ENCODE measurements at places on chromosomes 1 and 21.

DNA sequence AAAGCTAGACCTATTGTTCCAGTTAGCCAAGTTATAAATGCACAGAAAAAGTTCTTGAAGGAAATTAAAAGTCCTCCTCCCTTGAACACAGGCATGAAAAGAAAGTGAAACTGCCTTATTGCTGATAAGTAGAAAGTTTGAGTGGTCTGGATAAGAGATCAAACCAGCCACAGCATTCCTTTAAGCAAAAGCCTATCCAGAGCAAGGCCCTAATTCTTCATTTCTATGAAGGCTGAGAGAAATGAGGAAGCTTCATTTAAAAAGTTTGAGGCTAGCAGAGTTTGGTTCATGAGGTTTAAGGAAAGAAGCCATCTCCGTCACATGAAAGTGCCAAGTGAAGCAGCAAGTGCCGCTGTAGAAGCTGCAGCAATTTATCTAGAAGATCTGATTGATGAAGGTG, 2.7 kb upstream of the SSX2IP start:
- no peak for DNase-seq

DNA sequence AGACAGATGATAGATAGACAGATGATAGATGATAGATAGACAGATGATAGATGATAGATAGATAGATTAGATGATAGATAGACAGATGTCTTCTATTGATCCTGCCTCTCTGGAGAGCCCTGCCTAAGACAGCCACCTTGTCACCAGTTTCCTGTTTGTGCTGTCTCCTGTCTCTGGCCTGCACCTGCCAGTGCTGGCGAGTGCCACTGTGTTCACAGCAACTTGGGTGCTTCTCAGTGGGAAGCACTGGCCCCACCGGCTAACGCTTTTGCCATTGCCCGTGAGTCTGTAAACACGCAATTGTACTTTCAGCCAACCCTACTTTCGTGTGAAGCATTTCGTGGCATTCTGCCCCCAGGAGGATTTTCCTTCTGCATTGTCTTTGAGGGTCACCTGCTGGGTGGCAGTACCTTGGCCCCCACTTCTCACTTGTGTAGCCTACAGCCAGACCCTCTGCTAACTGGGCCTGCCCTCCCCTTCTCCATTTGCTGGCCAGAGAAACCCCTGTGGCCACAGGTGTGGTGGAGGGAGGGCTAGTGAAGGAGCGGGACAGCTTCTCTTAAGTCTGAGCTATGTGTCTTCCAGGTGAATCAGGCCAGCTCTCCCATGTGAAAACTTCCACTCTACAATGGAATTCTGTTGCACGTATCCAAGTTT, 23.4 kb upstream of the PDE9A start:
- DNase-seq = no peak

DNA sequence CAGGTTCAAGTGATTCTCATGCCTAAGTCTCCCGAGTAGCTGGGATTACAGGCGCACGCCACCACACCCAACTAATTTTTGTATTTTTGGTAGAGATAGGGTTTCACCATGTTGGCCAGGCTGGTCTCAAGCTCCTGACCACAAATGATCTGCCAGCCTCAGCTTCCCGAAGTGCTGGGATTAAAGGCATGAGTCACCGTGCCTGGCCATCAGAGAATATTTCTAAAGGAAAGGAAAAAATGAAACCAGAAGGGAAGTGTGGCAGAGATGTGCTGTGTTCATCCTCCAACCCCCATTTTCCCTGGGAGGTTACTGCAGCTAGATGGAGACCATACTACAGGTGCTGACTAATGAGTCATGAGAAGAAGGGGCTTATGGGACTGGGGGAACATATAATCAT, 964.1 kb downstream of the TTLL7 start:
- DNase-seq = no peak

GRCh38 chr1:67053535-67053784, 488 bp downstream of the SLC35D1 start:
- no peak for DNase-seq

- DNase-seq = no peak
Observed at GRCh38 chr21:20108976-20109540, 889.2 kb upstream of the NCAM2 start.

DNA sequence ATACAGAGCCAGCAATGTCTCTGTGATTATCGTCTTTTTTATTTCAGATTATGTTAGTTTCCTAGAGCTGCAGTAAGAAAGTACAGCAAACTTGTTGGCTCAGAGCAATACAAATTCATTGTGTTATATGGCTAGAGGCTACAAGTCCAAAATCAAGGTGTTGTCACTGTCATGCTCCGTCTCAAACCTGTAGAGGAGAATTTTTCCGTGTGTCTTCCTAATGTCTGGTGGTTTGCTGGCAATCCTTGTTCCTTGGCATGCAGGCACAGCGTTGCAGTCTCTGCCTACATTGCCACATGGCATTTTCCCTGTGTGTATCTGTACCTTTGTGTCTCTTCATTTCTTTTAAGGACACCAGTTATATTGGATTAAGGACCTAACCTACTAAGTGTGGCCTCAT, 244.4 kb downstream of the LRRIQ3 start:
- DNase-seq = no peak
